ENCODE measurements at places on chromosomes 3 and 15.

- no peak for DNase-seq
Measured at GRCh38 chr3:122406198-122406597, 9.7 kb downstream of the WDR5B start.

- no peak for DNase-seq
Measured at GRCh38 chr3:150733373-150733935, 29.5 kb downstream of the SIAH2 start.

GRCh38 chr3:105950881-105951600 is 82.2 kb upstream of the CBLB start:
- DNase-seq = no peak

GRCh38 chr15:74505837-74506514 is 35.0 kb upstream of the ARID3B start:
- DNase-seq = no peak

- DNase-seq = no peak
Measured at GRCh38 chr15:33716025-33716424, 252.3 kb upstream of the CHRM5 start.

- DNase-seq = no peak
Measured at GRCh38 chr3:14346642-14347041, 55.8 kb upstream of the SLC6A6 start.
